ENCODE measurements at places on chromosomes 2 and 18.
A peak's percentile ranks its signal among the peaks of the same experiment; 100 is the strongest.

- DNase-seq = no peak
These were observed 403.1 kb upstream of the LYPD1 start for GRCh38 chr2:133072837-133073694.

DNA sequence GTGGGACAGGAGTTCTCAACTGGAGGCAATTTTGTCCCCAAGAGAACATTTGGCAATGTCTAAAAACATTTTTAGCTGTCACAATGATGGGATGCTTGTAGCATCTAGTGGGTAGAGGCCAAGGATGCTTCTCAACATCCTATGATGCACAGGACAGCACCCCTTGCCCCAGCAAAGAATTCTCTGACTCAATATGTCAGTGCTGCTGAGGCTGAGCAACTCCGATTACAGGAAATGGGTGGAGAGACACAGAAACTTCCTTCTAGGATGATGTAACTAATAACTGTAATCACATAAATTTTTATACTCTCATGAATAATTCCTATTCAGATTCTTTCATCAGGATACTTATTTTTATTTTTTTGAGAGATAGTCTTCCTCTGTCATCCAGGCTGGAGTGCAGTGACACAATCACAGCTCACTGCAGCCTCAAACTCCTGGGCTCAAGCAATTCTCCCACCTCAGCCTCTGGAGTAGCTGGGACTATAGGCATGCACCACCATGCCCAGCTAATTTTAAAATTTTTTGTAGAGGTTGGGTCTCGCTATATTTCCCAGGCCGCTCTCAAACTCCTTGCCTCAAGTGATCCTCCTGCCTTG lies 120.3 kb upstream of the ACAA2 start:
- no peak for DNase-seq

GRCh38 chr2:221818616-221819320 lies 246.7 kb upstream of the EPHA4 start:
- DNase-seq = peak; percentile 86

DNA sequence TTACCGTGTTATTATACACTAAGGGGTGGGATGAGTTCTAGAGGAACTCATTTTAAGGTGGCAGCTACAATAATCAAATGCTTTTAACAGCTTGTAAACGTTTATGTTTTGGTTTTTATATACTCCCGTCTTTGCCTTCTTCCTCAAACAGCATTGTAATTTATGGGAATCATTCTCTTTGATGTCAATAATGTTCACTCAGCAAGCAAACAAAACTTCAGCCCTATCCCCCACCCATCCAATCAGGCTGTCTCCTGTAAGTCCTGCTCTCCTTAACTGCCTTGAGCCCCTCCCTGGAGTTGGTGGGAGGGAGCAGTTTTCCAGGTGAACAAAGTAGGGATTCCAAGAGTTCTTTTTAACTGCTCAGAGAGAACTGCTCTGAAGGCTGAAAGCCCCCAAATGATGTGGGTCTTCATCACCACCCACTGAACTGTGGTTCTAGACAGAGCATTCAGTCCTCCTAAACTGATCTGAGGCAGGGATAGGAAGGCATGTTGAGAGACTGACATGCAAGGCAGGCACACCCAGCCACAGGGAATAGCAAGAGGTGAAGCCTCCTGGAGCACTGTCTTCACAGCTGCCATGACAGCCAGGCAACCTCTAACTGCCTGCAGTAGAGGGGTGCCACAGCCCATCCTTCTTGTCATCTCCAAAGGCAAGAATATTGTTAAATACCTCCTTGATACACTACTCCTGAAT lies 17.5 kb downstream of the MYO5B start:
- DNase-seq = no peak

DNA sequence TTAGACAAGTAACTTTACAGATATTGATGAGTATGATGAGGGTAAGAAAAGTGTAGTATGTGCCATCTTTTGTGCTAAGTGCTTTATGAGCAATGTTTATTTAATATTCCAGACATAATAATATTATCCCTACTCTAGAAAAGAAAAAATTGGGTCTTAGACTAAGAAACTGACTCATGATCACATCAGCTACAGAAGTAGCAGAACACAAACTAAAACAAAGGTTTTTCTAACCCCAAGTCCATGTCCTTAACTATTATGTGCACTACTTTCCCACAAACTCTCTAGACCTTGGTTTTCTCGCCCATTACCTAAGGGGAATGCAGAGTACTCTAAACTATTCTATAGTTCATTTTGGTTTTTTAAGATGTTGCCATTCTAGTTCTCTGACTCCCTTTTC lies 64.5 kb downstream of the BAZ2B start:
- no peak for DNase-seq

DNA sequence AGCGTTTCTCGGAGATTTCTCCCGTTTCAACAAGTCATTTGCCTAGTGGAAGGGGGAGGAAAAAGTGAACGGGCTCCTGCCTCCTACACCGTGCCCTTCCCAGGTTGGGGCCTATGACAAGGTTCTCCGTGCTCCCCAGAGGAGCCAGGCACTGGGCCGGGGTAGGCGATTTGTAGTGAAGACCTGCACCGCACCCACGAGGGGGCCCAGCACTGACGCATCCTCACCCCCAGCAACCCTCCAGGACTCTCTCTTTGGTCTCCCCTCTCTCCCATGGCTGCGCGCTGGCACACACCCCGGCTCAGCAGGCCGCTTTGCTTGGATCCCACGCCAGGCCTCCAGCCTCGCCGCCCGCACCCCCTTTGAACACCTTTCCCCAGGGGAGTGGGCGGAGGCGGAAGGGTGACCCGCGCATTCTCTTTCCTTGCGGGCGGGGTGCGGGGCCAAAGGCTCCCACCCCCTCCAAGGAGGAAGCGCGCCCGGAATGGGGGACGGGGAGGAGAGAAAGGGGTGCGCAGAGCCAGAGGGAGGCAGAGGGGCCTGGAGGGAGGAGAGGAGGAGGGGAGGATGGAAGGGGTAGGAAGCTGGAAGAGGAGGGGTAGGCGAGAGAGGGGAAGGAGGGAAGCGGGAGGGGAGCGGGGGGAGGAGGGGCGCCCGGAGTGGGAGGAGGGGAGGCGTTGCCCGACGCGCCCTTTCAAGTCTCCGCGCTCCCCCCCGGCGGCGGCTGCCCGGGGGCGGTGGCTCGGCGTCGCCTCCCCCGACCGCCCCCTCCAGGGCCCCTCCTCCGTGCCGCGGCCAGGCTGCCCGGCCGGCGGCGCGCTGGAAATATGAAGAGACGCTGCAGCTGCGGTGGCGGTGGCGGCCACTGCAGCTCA lies at the start of gene APCDD1:
Gene APCDD1, plus strand, starts transcription at position 830 of the 875 bp plus-strand sequence. CDS start 347 bp downstream, outside the sequence.
- no peak for DNase-seq

GRCh38 chr2:197157879-197158537 lies 152.6 kb downstream of the ANKRD44 start:
- no peak for DNase-seq

- no peak for DNase-seq
These were observed 127.6 kb upstream of the SERPINE2 start for GRCh38 chr2:224166654-224167053.
